ENCODE measurements at places on chromosomes 12 and 14.

GRCh38 chr14:98728836-98729235 lies 543.2 kb downstream of the BCL11B start:
- DNase-seq: no peak

- DNase-seq: no peak
These were observed 7.9 kb downstream of the EIF2B2 start for GRCh38 chr14:75010472-75011093.

DNA sequence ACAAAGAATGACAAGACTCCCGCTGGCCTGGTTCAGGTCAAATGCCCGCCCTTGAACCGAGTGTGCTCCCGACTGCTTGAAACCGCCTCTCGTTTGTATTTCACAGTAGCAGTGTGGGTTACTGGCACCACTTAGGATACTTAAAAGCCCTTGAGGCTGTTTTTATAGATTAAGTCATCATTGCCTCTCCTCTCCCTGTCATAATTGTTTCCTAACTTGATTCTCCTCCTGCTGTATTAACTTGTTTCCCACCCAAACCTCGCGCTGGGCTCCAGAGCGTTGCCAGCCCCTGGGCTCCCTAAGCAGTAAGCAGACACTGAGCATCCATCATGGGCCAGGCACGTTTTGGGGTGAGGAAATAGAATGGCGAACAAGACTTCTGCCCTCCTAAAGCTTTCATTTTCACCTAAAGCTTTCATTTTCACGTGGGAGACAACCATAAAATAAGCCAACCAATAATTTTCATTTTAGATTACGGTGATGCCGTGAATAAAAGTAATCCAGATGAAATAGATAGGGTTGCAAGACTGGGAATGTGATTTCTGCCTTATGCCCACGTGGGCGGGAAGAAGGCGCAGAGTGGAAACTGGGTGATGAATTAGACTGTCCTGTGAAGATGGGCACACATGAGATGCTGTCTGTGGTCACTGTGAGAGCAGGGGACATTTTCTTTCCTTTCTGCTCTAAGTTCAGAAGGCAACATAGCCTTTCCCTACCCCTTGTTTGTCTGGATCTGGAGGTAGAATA lies 97.5 kb downstream of the PPP2R5C start:
- DNase-seq: no peak

DNA sequence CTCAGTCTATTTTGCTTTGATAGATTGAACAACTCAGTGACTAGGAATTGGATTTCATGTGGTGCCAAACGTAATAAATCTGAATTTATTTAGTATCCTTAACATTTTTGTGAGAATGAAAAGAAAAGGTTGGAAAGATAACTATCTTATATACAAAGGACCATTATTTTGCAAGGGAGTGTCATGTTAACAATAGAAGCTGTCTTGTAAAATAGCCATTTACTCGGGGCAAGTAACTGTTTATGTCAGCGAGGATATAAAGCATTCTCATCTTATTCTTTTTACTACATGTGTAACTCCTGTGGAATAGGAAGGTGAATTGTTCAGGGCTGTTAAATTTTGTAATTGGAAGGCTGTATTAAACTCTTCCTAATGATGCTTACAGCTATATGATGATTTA lies 5.9 kb downstream of the RERGL start:
- no peak for DNase-seq

DNA sequence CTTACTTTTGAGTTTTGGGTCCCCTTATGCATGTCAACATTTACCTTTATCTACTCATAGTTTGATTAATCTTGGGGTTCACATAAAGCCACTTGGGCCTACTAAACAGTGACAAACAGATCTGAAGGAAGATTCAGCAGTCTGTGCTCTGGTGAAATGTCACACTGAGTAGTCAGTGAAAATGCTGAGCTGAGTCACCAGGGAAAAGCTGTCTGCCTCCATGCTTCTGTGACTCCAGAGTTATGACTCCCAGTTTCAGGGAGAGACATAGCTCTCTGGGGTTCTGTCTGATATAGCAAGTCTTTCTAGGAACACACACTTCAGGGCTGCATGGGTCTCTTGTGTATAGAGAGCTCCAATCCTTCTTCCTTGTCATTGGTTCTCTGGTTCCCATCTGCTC lies 406.3 kb upstream of the FAR2 start:
- DNase-seq: no peak

- no peak for DNase-seq
These were observed 22.2 kb downstream of the CYP46A1 start for GRCh38 chr14:99706107-99706900.

- no peak for DNase-seq
These were observed 4.9 kb downstream of the CACNA2D4 start for GRCh38 chr12:1913377-1914113.

DNA sequence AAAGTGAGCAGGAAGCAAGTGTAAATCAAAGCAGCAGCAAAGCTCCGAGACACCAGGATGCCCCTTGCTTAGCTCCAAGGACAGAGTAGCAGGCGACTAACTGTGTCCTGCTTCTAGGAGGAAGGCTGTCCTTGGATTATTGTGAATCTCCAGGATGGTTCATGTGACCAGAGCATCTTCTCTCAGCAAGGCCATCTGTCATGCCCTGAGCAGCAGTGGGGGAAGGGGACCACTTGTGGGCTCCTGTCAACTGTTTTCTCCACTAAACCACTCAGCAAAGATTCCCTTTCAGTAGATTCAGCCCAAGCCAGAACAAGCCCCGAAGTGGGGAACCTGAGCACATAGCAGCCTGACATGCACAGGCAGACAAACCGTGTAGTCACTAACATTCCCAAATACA lies 19.4 kb downstream of the MAP3K9 start:
- DNase-seq: no peak

- no peak for DNase-seq
These were observed 410.3 kb upstream of the TBX3 start for GRCh38 chr12:115094163-115094816.

- DNase-seq: no peak
These were observed 7.1 kb upstream of the CGRRF1 start for GRCh38 chr14:54502602-54503001.

DNA sequence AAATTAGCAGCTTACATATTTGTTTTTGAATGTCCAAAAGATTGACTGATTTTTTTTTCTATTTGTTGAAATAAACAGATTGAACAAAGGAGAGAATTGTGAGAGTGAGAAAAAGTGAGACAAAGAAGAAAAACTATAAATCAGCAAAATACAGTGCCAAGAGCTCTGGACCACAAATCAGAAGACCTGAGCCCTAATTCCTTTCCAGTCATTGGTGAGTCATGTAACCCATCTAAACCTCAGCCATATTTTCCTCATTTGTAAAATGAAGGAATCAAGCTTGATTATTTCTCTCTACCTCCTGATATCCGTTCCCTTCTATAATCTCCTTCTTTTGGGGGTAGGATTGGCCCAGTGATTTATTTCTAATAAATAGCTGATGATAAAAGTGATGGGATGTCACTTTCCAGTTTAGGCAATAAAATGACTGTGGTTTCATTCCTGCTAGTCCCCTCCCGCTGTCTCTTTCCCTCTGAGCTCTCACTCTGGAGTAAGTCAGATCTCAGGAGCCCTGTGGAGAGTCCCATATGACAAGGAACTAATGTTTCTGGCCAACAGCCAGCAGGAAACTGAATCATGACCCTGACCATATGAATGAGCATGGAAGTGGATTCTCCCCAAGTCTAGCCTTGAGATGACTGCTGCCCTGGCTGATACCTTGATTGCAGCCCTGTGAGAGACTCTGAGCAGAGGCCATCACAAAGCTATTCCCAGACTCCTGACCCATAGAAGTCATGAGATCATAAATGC lies 218.9 kb downstream of the ACSS3 start:
- DNase-seq: no peak

DNA sequence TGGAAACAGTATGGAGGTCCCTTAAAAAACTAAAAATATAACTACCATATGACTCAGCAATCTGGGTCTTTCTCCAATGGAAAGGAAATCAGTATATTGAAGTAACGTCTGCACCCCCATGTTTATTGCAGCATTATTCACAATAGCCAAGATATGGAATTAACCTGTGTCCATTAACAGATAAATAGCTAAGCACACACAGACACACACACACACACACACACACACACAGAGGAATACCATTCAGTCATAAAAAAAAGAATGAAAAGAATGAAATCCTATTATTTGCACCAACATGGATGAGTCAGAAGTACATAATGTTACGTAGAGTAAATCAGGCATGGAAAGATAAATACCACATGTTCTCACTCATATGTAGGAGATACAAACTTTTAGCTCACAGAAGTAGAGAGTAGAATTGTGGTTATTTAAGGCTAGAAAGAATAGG lies 4.7 kb downstream of the KLRK1 start:
- DNase-seq: no peak

DNA sequence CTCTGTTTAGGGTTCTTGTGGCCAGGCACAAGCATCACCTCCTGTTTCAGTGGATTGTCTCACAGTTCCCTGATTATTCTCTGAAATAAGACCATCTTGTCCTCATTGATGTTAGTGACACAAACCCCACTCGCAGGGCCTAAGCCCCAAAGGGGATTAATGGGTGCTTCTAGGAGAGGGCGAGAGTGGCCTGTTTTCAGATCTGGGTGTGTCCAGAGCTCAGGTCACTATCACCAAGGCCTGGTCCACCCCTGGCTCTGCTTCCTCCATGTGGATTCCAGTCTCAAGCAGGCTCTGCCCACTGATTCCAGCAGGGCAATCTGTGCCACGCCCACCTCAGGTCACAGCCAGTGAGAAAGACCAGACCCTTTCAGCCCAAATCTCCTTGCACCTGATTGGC lies 361.9 kb downstream of the ADGRD1 start:
- DNase-seq: no peak

- no peak for DNase-seq
These were observed 394.6 kb downstream of the MED13L start for GRCh38 chr12:115882936-115883335.

- no peak for DNase-seq
These were observed 24.6 kb downstream of the DAD1 start for GRCh38 chr14:22564463-22564862.

GRCh38 chr12:59689776-59690175 lies 93.9 kb downstream of the SLC16A7 start:
- no peak for DNase-seq

DNA sequence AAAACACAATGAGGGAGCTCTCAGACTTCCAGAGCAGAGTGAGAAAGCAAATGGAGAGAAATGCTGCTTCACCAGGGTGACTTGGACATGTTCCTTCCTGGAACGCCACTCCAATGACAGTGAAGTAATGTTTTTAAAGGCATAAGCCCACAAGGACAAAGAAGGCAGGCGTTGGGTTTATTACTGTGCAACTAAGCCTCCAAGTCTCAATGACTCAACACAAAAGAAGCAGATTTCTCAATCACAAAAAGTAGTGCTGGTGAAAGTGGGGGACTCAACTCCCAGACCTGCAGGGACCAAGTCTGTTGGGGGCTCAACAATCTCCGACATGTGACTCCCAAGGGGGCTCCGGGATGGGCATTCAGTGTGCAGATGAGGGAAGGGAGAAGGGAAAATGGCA lies 505.2 kb downstream of the BCL11B start:
- no peak for DNase-seq

DNA sequence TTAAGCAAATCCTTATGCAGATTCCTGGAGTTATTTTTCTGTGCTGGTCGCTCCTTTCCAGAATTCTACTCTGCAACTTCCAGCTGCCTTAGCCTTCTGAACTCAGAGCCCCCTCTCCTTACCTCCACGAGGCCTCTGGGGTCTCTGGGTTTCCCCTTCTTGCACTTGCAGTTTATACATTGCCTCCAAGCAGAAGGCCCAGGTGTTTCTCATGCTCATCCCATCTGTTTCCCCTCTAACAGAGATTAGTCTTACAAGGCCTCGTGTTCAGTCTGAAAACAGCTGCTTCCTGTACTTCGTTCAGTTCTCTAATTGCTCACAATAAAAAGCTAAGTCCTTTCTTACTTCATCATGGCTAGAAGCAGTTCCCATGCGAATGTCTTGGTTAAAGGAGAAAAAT lies 134.4 kb upstream of the FGD4 start:
- DNase-seq: no peak

- DNase-seq: no peak
These were observed 46.5 kb downstream of the CAND1 start for GRCh38 chr12:67315661-67316060.

DNA sequence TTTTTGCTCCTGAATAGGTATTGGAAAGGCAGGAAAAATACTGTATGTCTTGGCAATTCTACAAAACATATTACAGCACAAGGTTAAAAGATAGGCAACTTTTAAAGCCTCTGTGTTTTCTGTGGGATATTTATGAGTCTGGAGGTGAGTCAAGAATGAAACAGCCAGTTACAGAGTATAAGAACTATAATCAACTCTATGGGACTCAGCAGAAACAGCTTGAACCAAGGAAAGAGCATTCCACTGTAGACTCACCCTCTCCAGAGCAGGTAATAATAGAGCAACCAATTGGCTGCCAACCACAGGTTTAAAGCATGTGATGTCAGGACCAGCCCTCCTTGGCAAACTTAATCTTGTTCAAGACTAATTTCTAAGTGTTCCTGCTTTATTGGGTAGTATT lies 100.5 kb upstream of the MDM1 start:
- no peak for DNase-seq

GRCh38 chr12:48237162-48237561 lies 34.1 kb upstream of the OR10AD1 start:
- no peak for DNase-seq

DNA sequence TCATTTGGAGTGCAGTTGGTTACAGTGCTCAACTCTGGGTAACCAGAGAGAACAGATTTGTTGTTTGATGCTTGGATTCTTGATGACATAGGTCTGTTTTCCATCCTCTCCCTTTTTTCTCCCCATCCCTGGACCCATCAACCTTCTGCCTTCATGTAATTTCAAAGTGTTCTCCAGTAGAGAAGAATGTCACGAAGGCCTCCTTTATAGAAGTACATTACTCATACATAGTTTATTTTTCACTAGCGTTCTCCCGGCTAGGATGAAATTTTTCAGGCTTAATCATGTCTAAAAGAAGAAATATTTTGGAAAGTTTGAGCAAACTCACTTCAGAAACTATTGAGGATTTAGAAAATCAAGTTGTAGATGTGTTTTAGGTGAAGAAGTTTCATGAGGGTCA lies 20.9 kb upstream of the APPL2 start:
- DNase-seq: no peak

DNA sequence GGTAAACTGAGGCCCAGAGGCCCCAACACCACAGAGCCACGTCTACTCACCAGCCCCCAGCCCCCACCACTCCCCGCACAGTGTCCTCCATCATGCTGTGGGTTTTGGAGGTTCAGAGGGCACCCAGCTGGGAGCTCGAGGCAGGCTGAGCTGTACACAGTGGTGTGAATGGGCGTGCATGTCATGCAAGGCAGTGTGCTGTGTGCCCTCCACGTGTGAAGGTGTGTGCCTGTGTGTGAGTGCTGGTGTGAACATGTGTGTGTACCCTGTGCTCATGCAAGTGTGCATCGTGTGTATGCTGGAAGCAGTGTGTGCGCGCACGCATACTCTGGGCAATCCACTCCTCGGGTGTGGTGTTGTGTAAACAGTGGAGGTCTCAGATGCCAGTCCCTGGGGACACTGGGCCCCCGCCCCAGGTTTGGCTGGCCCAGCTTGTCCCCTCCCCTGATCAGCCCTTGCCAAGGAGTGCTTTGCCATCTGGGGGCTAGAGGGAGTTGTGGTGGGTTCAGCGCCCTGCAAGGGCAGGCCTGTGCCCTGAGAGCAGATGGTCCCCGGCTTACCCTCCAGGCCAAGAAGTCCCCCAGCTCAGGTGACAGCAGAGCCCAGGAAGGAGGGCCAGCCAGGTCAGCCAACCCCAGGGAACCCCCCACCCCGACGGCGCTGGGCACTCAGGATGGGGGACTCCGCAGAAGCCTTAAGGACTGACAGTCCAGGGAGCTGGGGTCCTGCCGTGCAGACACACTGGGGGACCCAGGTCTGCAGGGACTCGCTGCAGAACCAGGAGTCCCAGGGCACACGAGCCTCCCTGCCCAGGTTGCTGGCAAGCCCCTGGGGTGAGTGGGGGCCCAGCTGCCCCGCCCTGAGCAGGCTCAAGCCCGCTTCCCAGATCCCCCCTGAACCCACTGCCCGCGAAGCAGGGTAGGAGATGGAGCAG lies 23.8 kb upstream of the GPR132 start:
- no peak for DNase-seq
